ENCODE measurements at places on chromosomes 11 and 22. TPM values are rescaled to one million over a fixed set of nuclear protein-coding genes. Genes with fewer than 3 reads are reported as not detected.

- H3K4me3 ChIP-seq, result no peak overlapping the region
- H3K36me3 ChIP-seq, result no peaks in the 10 kb centered on the region
- peak; percentile 66 for DNase-seq
- no peaks in the 10 kb centered on the region for H3K27me3 ChIP-seq
- H3K4me1 ChIP-seq, result peaks cover 4% of the 10 kb centered on the region
Measured at GRCh38 chr22:35620624-35621251, 3.6 kb upstream of the MB start.

DNA sequence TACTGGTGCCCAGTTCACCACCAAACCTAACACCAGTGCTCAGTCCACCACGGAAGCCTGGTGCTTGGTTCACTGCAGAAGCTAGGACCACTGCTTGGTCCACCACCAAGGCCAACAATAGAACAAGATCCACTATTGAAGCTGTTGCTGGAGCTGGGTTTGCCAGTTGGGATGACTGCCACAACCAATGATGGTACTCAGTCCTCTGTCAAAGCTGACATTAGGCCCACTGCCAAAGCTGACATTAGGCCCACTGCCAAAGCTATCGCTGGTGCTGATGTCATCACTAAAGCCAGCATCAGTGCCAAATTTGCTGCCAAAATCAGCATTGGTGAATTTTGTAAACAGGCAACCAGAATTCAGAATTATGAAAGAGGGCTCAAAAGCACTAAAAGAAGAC, 1850.2 kb upstream of the RAG2 start:
- DNase-seq, result no peak
- no peak overlapping the region for H3K27ac ChIP-seq
- no peak overlapping the region for H3K4me3 ChIP-seq
- no peaks in the 10 kb centered on the region for H3K4me1 ChIP-seq
- H3K27me3 ChIP-seq, result no peaks in the 10 kb centered on the region

- H3K4me1 ChIP-seq, result no peaks in the 10 kb centered on the region
- H3K4me3 ChIP-seq, result no peak overlapping the region
- DNase-seq, result no peak
- no peaks in the 10 kb centered on the region for H3K27me3 ChIP-seq
- no peak overlapping the region for H3K27ac ChIP-seq
- no peaks in the 10 kb centered on the region for H3K36me3 ChIP-seq
Measured at GRCh38 chr22:30054067-30054763, 26.0 kb upstream of the HORMAD2 start.

GRCh38 chr11:100910808-100911207, 218.8 kb downstream of the PGR start:
- no peaks in the 10 kb centered on the region for H3K36me3 ChIP-seq
- DNase-seq, result no peak
- H3K27ac ChIP-seq, result no peak overlapping the region
- H3K27me3 ChIP-seq, result no peaks in the 10 kb centered on the region
- no peak overlapping the region for H3K4me3 ChIP-seq

DNA sequence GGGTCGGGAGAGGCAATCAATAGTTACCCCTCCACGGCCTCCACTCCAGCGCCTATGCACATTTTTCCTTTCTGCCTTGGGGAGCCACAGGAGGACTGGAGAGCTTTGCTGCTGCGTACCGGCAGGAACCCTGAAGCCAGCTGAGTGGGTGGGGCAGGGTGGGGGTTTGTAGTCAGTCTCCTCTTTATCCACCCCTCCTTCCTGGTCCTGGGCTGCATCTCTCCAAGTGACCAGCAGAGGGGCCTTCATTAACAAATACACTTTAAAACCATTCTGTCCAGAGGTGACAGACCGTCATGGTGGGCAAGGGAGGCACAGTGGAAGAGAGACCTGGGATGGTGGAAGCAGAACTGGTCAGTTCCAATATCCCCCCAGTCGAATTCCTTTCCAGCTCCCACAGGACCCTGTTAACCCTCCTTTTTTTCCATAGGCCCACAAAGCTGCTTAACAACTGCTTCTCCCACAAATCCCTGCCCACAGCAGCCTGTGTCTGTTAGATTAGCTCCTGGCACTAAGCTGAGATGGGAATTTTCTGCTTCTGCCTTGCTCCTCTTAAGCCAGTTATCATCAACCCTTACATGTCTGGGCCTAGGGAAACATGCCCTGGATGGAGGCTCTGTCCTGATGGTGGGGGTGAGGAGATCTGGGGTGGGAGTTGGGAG, 3.9 kb upstream of the ABCG4 start:
- peaks cover 2% of the 10 kb centered on the region for H3K27me3 ChIP-seq
- no peaks in the 10 kb centered on the region for H3K36me3 ChIP-seq
- no peak overlapping the region for H3K27ac ChIP-seq
- H3K4me1 ChIP-seq, result peaks cover 3% of the 10 kb centered on the region
- DNase-seq, result peak; percentile 77

- H3K36me3 ChIP-seq, result no peaks in the 10 kb centered on the region
- H3K4me1 ChIP-seq, result no peaks in the 10 kb centered on the region
- H3K27ac ChIP-seq, result no peak overlapping the region
Measured at GRCh38 chr22:20456064-20456721, 18.6 kb upstream of the SCARF2 start.

TEF gene
- total RNA-seq, result 34.9 TPM

TIRAP gene
- 12.1 TPM for total RNA-seq

PTS gene
- total RNA-seq, result 40.6 TPM

All from kidney (tissue), 22 donors.